ENCODE measurements at places on chromosomes 2 and 18. TPM values are rescaled to one million over a fixed set of nuclear protein-coding genes. Genes with fewer than 3 reads are reported as not detected.
A peak's percentile ranks its signal among the peaks of the same experiment; 100 is the strongest.

- no peak for ATAC-seq
These were observed 59.8 kb downstream of the SNTG2 start for GRCh38 chr2:1010415-1010930.

DNA sequence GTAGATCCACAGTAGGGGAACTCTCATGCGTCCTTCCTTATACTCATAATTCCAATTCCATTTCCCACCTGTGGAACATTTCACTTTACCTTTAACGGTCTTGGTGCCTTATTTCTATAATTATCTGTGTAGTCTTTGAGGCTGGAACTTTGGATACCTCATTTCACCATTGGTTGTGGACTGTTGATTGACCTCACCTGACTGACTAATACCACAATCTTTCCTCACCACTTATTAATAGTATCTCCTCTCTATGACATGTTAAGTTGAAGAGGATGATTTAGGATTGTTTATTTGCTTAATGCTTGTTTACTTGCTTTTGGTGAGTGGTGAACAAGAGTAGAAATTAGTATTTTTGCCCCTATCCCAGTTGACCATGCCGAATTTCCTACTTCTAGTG is 50.0 kb downstream of the R3HDM1 start:
- ATAC-seq = no peak

GRCh38 chr2:98464772-98465310 is 20.2 kb downstream of the INPP4A start:
- ATAC-seq = peak; percentile 51

DNA sequence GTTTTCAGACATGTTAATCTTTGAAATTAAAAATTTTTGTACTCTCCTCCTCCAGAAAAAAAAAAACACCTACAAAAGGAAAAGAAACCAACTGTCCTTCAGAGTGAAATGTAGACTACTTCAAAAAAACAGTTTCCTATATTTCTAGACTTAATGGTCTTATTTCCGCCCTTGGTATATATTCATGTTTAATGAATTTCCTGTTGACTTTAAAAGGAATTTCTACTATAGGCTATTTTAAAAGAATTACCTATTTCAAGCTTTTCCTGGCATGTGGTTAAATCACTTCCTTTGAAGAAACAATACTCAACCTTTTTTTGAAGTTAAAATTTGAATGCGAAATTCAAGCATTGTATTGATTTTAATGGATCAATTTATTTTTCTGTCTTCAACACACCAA is 29.2 kb downstream of the GULP1 start:
- no peak for ATAC-seq

LOXL3 gene
- total RNA-seq = 2.0 TPM

SCN7A gene
- total RNA-seq = not detected

CD8B gene
- total RNA-seq = not detected

EIPR1 gene
- total RNA-seq = 26.1 TPM

All from activated T-helper 17 cell treated with anti-CD3 and anti-CD28 coated beads, Interleukin-2, amount 50 U/mL, for 72 hours (primary cell).